ENCODE measurements at places on chromosomes 5 and 9.

GRCh38 chr9:72790989-72791388 lies 161.9 kb downstream of the ALDH1A1 start:
- no peak for DNase-seq

DNA sequence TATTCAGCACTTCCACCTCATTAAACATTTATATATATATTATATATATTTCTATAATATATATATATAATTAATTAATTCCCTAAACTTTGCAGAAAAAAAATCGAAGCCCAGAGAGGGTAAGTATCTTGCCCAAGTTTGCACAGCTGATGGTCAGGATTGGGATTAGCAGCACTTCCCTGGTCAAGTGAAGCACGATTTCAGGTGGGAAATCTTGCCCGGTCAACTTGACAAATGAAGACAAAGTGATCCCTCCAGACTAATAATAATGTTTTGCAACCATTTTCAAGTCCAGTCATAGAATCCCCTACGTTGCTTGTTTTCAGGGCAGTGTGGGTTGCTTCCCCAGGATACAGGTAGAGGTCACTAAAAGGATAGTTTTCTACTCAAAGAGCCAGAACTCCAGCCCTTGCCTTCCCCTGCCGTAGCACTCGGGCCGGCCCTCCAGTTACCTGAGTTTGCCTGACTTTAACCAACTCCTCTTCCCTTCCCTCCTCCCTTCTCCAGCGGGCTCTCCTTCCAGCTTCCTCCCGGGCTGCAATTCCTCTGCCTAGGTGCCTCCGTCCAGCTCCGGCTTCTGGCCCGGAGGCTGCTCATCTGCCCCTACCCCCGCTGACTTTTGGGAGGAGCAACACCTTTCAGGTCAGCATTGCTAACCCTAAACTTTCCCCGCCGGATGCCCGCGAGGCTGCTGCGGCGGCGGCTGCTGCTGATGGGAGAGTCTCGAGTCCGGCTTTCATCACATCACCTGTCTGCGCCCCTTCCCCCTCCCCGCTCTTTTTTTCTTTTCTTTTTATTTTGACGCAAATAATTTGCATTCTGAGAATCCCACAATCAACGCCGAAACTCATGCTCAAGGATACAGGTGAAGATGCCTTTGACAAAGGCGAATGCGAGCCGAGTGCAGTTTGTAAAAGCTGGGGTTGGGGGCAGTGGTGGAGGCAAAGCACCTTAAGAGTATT lies 930 bp downstream of the PRLR start:
- DNase-seq, result peak; percentile 67

GRCh38 chr9:24616863-24617262 lies 71.2 kb upstream of the IZUMO3 start:
- DNase-seq, result peak; percentile 3

DNA sequence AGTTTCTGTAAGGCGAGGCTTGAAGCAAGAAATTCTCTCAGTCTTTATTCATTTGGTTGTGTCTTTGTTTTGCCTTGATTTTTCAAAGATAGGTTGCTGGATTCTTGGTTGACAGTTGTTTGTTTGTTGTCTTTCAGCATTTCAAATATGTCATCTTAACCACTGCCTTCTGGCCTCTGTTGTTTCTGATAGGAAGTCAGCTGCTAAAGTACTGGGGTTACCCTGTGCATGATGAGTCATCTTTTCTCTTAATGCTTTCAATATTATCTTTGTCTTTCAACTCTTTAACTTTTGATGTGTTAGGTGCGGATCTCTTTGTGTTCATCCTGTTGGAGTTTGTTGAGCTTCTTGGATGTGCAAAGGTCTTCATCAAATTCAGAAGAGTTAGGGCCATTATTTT lies 1571.3 kb downstream of the MAT2B start:
- no peak for DNase-seq
